ENCODE measurements at places on chromosomes 7 and 10.
A peak's percentile ranks its signal among the peaks of the same experiment; 100 is the strongest.

DNA sequence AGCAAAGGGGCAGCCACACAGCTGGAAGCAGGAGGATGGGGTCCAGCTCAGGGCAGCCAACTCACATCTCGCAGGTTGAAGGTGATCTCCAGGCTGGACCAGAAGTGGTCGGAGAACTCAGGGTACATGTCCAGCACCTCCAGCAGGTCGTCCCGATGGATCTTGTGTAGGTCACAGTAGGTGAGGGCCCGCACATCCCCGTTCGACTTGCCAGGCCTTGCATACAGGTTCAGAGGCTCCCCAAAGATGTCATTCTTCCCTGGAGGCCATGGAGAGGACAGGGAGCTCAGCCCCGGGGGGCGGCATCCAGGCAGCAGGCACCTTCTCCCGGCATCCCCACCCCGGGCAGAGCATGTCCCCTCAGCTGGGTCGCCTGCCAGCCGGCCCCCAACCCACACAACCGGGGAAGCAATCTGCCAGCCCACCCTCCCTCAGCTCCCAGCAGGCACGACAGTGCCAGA lies 29.3 kb downstream of the KCNH2 start:
- no peak for DNase-seq

DNA sequence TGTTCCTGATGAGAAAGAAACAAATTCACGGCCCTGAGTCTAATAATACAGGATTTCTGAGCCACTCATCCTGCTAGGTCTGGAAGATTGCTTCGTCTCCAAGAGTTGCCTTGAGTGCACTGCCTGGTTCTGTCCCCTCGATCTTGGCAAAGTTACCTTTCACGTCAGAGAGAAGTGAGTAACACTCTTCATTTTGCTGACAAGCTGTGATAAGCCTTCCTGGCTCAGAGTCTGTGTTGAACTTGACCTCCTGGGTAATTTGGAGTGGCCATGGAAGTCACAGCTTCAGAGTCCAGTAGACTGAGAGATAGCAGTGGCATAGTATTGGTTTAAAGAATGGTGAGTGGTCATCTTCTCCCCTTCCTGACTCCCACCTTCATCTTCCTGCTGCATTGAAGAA lies 64.7 kb upstream of the LRGUK start:
- no peak for DNase-seq

DNA sequence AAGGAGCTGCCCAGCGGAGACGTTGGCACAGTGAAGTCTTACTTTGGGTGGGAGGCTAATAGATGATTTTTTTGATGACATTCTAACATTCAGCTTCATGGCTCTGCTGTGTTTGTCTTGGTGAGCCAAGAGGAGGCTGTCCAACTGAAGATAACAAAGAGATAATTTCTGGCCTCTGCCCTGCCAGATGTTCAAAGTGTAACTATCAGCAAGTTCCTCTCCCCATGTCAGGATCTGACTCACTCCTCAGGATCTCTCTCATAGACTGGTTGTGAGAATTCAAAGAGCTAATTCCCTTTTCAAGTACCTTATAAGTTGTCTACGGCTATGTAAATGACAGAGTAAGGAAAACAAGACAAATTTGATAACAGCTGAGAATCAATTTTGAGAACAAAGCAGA lies 1340.9 kb downstream of the XPNPEP1 start:
- no peak for DNase-seq

DNA sequence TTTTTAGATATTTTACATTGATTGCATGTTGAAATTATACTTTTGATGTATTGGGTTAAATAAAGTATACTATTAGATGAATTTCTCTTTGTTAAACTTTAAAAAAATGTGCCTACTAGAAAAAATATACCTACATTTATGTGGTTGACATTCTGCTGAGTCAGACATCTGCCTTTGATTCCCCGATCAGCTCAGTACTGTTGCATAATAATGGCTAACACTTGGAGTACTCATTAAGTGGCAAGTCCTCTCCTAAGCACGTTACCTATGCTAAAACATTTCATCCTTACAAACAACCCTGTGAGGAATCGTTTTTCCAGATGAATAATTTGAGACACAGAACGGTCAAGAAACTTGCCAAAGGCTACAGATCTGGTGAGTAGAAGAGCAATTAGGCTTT lies 14.0 kb upstream of the SEM1 start:
- DNase-seq: no peak

- no peak for DNase-seq
These were observed 86.3 kb downstream of the PLPP4 start for GRCh38 chr10:120543291-120543690.

DNA sequence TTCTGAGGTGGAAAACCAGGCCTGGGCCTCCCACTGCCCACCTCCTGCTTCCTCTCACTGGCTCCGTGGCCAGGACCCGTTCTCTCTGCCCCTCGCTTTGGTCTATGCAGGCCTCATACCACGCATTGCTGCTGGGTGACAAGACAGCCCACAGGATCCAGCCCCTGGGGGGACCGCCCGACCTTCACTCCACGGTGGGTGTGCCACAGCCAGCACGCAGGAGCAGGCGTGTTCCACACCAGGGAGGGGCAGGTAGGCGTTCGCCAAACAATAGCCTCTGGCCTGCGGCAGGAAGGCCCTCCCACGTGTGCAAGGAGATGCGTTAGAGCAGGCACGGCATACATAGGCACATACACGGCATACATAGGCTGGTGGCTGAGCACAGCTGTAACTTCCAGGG lies 233.4 kb downstream of the WDR37 start:
- no peak for DNase-seq

DNA sequence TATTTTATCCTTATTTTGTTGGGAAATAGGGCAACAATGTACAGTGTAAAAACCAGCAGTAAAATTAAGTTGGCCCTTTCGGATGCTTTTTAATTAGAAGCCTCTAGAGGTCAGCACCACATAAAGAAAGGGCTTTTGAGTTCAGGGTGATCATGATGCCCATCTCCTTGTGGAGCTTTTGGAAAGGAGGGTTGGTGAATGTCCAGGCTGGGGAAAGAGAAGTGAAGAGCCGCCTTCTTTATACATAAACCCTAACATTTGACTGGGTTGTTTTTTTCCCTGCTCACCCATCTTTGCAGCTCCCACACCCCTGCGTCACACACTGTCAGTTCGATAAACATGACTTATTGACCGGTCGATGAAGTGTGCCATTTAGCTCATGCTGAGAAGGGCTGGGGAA lies 29.8 kb downstream of the MTURN start:
- DNase-seq: peak; percentile 74

- peak; percentile 89 for DNase-seq
These were observed 104.8 kb downstream of the JAZF1 start for GRCh38 chr7:28075674-28076358.

- peak; percentile 26 for DNase-seq
These were observed 453.5 kb downstream of the AUTS2 start for GRCh38 chr7:70051726-70052125.

DNA sequence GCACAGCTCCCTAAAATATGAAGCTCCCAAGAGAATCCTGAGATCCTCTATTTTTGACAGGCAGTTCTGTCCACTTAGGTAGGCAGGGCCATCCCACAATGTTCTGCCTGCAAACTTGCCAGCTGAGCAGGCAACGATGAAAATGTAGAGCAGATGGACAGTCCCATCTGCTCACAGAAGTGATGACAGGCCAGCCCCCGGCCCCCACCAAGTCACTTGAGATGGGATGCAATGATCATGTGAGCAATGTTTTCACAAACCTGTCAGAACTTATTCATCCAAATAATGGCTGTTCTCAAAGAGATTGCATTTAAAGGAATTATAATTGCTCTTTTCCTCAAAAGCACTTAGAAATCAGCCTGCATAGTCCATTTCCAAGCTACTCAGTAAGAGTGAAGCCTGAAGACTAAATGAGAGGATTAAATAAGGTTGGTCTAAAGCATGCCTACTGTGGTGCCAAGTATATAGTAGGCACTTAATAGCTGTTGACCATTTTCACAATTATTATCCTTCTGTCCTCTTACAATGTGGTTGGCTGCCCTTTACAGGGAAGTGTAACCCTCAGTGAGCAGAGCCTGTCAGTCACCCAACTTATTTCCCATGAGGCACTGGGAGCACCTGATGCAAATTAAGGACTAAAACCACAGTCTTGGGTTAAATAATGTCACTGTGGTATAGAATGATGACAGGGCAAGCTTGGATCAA lies 301.2 kb downstream of the FGFR2 start:
- no peak for DNase-seq
